Smooth muscle cell of the brain vasculature (primary cell): ENCODE measurements at places on chromosomes 11 and 22.

DNA sequence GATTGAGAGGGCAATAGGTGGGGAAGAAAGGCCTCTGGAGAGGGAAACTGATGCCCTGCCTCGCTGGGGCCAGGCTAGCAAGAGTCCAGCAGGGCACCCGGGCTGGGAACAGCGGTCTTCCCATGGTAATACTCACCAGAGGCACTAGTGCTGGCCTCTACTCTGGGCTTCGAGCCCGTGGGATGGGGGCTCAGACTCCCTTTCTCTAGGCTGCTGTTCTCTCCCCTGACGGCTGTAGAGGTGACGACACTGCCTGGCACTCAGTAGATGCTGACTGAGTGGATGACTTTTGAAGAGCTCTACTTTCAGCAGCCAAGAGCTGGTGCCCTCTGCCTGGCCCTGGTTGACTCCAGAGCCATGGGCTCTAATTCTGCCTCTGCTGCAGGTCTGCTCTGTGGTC lies 818 bp upstream of the C1QTNF4 start:
- DNase-seq, result no peak

GRCh38 chr22:49699476-49699875 lies 128.2 kb downstream of the BRD1 start:
- no peak for DNase-seq

DNA sequence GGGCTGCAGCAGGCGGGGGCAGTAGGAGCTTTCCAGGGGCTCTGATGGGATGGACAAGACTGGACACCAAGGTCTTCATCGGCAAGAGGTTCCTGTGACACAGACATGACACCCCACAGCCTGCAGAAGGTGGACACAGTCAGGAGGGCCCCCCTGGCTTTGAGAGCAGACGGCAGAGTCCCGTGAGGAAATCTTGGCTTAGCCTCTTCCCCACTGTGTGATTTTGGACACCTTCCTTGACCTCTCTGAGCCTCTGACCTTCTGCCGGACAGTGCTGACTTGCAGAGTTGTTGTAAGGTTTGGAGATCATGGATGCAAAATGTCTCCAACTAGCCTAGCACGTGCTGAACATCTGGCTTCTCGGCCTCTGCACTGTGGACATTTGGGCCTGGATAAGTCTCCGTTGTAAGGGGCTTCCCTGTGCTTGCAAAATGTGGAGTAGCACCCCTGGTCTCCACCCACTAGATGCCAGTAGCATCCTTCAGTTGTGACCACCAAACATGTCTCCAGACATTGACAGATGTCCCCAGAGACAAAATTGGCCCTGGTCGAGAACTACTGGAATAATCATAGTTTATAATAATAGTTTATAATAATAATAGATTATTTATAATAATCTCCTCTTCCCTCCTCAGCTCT lies 54.6 kb downstream of the MCM5 start:
- DNase-seq, result no peak

GRCh38 chr11:44136176-44136945 lies 40.9 kb downstream of the EXT2 start:
- DNase-seq, result no peak

GRCh38 chr22:44566911-44567310 lies 68.9 kb upstream of the RTL6 start:
- DNase-seq, result no peak

GRCh38 chr22:24502541-24502940 lies 7.4 kb downstream of the UPB1 start:
- DNase-seq, result no peak

DNA sequence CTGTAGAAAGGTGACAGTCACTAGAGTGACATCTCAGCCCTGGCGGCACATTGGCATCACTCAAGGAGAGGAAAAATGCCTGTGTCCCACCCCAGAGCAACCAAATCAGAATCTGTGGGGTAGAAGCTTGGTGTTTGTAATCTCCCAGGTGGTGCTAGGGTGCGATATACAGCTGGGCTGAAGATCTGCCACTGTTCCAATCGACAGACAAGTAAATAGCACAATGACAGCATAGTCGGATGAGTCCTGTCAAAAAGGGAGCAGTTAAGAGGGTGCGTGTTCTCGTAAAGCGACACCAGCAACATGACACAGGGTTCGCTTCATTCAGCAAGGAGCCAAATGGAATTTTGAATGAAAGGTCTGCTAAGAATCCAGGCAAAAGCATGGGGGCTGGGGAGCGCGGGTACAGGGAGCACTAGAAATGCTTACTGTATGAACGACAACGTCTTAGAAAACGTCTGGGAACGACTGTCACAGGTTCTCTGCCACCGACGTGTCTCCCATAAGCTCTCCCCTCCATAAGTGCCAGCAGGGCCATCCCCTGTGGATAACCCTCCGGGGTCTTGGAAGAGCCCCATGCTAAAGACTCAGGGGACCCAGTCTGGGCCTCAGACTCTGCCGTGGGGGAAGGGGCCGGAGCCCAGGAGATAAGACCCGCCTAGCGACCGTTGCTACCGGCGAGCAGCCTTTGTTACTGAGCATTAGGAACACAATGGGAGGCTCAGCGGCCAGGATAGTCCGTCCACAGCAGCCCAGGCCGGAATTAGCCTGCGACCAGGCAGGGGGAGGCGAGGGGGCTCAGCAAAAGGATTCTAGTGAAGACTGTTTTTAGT lies 20.8 kb downstream of the ADA2 start:
- no peak for DNase-seq

- DNase-seq, result no peak
Measured at GRCh38 chr22:46078241-46079092, 71.9 kb upstream of the PPARA start.

- no peak for DNase-seq
Measured at GRCh38 chr11:128618603-128619002, 31.2 kb upstream of the ETS1 start.

GRCh38 chr11:86341382-86341781 lies 33.3 kb upstream of the CCDC81 start:
- no peak for DNase-seq

- no peak for DNase-seq
Measured at GRCh38 chr11:62600367-62601121, 1.1 kb downstream of the MTA2 start.

DNA sequence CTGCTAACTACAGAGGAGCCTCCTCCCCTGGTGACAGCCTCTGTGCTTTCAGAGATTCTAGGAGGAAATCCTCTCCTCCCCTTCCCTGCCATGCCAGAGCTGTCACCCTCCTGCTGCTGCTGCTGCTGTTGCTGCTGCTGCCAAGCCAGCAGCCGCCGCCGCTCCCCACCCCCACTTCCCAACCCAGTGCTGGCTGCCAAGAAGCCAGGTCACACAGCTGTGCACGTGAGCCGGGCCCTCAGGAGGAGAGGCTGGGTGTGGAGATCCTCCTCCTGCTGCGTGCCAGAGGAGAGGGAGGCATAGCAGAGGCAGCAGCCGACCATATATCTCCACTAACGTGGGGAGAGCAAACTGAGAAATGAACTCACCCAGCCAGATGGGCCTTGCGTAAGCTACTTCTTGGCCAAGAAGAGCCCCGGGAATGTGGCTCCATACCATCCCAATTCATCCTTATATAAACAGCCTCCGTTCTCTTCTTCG lies 12.4 kb downstream of the CRY2 start:
- peak; percentile 91 for DNase-seq

- no peak for DNase-seq
Measured at GRCh38 chr11:43503417-43503816, 144.7 kb downstream of the TTC17 start.

DNA sequence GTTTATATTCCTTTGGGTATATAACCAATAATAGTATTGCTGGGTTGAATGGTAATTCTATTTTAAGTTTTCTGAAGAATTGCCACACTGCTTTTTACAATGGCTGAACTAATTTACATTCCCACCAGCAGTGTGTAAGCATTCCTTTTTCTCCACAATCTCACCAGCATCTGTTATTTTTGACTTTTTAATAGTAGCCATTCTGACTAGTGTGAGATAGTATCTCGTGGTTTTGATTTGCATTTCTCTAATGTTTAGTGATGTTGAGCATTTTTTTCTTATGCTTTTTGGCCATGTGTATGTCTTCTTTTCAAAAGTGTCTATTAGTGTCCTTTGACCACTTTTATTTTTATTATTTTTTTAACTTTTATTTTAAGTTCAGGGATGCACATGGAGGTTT lies 275.3 kb downstream of the METTL15 start:
- DNase-seq, result no peak

- DNase-seq, result no peak
Measured at GRCh38 chr22:43400449-43400848, 11.4 kb upstream of the MPPED1 start.
